Stimulated activated effector memory CD8-positive, alpha-beta T cell treated with anti-CD3 and anti-CD28 coated beads, Interleukin-12 subunit alpha, Interleukin-12 subunit beta, amount 100 ng/mL, for 72 hours (primary cell): ENCODE measurements at places on chromosomes 7 and 10.

- no peak for DNase-seq
These were observed 11.1 kb downstream of the CDK14 start for GRCh38 chr7:90607196-90607595.

GRCh38 chr7:54664235-54665228 lies 94.5 kb downstream of the SEC61G start:
- no peak for DNase-seq

DNA sequence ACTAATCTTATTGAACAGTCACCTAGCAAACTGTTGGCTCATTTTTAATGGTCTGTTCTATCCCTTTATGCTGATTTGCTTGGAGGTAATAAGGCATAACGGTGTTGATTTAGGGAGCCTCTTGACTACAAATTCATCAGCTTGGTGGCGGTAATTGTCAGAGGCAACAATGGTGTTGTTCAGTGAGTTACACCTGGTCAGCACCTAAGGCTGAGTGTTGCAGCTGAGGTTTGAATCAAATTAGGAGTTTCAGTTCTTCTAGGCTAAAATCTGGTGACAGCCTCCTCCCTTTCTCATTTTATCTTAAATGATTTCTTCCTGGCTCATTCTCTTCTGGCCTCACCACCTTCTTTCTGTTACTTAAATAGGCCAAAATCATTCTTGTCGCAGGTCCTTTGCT lies 42.3 kb upstream of the SP8 start:
- DNase-seq = no peak

DNA sequence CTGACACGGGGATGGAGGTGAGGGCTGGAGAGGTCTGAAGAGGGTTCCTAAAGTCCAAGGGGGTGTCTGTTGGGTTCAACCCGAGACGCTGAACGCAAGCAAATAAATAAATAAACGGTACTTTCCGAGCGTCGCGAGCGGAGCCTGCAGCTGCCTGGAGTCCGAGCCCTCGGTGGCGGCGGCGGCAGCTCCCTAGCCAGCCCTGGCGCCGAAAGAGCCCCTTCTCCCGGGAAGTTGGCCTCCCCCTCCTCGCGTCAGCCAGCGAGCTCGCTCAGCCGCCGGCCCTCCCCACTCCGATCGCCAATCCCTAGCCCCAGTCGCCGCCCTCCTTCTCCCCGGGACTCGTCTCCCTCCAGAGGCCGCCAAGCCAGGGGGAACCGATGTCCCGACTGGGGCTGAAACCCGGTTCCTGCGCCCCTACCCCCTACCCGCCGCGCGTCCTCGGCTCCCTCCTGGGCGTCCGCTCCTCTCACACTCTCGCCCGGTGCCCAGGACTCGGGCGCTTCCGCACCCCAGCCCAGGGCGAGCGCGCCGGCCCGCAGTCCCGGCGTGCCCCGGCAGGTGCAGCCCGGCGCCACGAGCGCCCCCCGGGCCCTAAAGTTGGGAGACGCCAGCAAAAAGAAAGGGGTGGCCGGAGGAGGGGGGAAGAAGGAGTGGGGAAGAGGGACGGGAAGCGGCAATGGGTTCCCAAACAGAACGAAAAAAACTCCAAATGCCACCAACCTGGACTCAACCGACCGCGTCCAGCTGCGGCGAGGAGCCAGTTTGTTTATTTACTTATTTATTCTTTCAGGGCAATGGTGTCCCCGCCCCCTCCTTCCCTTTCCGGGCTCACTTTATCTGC lies at the start of gene GFRA1:
GFRA1 (minus strand) TSS at position 767 of the 844 bp plus-strand sequence. CDS start 1,177 bp downstream, outside the sequence.
- DNase-seq = no peak

GRCh38 chr7:46811529-46811928 lies 770.4 kb downstream of the TNS3 start:
- DNase-seq = no peak

- DNase-seq = no peak
These were observed 1.3 kb downstream of the CUTC start for GRCh38 chr10:99733366-99733765.

DNA sequence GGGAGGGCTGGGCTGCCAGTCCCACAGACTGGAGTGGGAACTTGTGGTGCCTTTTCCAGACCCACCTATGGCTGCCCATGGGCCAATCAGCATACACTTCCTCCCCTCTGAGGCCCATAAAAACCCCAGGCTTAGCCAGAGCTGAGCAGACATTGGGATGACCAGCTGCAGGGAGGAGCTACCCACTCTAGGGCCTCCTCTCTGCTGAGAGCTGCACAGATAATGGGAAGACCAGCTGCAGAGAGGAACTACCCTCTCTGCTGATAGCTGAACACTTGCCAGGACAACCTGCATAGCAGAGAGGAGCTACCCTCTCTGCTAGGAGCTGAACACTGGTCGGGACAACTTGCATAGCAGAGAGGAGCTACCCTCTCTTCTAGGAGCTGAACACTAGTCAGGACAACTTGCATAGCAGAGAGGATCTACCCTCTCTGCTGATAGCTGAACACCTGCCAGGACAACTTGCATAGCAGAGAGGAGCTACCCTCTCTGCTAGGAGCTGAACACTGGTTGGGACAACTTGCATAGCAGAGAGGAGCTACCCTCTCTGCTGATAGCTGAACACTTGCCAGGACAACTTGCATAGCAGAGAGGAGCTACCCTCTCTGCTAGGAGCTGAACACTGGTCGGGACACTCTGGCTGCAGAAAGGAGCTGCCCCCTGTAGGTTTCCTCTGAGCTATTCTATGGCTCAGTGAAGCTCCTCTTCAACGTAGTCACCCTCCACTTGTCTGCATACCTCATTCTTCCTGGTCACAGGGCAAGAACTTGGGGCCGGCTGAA lies 88.3 kb upstream of the CACUL1 start:
- no peak for DNase-seq

DNA sequence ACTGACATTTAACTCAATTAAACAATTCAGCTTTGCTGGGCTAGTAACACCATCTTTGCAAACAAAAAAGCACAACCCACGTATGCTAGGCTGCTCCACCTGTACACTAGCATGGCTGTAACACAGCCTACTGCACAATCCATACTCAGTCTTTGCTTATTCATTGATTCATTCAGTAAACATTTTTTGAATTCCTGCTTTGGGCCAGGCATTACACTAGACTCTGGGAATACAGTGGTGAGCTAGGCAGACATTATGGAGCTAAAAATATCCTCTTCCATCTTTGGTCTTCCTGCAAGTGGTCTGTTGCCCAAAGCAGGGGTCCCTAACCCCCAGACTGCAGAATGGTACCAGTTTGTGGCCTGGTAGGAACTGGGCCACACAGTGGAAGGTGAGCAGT lies 9.9 kb downstream of the CNNM1 start:
- no peak for DNase-seq

- DNase-seq = no peak
These were observed 869 bp upstream of the LHFPL3 start for GRCh38 chr7:104327534-104327933.

- DNase-seq = no peak
These were observed 3.4 kb downstream of the HOXA10 start for GRCh38 chr7:27170426-27171324.

GRCh38 chr7:12821746-12822145 lies 134.3 kb downstream of the ARL4A start:
- no peak for DNase-seq

- no peak for DNase-seq
These were observed 406.1 kb downstream of the MDFIC start for GRCh38 chr7:115328018-115328417.

DNA sequence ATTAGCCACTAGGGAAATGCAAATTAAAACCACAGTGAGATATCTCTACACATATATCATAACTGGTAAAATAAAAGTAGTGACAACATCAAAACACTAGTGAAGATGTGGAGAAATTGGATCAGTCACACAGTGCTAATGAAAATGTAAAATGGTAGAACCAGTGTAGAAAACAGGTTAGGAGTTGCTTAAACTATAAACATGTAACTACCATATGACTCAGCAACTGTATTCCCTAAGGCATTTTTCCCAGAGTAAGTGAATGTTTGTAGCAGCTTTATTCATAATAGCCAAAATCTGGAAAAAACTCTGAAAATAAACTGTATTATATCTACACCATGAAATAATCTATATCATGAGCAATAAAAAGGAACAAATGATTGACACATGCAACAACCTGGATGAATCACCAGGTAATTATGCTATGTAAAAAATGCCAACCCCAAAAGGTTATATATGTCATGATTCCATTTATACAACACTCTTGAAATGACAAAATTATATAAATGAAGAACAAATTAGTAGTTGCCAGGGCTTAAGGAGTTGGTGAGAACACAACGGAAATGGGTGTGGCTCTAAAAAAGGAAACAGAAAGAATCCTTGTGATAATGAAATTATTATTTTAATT lies 22.8 kb downstream of the SLC25A40 start:
- no peak for DNase-seq

- no peak for DNase-seq
These were observed 124.4 kb upstream of the STK17A start for GRCh38 chr7:43458330-43459018.

DNA sequence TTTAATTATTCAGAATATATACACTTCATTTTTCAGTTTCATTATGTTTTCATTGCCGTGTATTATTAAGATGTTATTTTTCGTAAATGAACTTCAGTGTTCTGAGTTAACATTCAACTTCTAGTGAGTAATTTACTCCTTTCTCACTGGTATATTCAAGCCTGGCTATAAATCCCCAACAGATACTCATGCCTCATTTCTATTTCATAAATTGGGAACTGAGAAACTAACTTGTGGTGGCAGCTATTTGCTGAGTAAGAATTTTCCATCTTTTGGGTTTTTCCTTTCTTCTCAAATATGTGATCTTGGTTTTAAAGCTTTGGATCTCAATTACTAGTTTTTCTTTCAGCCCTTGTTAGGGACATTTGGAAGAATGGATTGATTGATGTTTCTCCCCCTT lies 281.1 kb downstream of the CDK14 start:
- no peak for DNase-seq

- no peak for DNase-seq
These were observed 68.8 kb upstream of the IFRD1 start for GRCh38 chr7:112381311-112382091.

GRCh38 chr7:45670717-45671116 lies 96.5 kb downstream of the ADCY1 start:
- no peak for DNase-seq

DNA sequence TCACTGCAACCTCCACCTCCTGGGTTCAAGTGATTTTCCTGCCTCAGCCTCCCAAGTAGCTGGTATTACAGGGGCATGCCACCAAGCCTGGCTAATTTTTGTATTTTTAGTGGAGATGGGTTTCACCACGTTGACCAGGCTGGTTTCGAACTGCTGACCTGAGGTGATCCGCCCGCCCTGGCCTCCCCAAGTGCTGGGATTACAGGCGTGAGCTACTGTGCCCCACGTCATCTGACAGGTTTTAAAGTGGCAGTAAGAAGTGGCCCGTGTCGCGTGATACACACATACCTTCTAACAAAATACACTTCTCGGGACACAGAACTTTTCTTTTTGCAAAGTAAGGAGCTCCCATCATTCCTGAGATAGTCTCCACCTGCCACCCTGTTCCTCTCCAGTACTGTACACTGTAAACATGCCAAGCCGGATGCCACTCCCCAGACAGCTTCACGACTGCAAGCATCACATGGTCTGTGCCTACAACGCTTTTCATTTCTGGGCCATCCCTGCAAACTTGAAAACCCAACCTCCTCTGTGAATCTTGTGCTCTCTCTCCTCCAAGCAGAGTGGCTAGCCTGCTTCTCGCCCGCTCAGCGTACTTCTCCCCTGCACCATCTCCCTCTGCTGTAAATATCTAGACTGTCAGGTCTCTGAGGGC lies 256.3 kb upstream of the KLF14 start:
- no peak for DNase-seq

- no peak for DNase-seq
These were observed 194.8 kb downstream of the CELF2 start for GRCh38 chr10:11212288-11213085.

DNA sequence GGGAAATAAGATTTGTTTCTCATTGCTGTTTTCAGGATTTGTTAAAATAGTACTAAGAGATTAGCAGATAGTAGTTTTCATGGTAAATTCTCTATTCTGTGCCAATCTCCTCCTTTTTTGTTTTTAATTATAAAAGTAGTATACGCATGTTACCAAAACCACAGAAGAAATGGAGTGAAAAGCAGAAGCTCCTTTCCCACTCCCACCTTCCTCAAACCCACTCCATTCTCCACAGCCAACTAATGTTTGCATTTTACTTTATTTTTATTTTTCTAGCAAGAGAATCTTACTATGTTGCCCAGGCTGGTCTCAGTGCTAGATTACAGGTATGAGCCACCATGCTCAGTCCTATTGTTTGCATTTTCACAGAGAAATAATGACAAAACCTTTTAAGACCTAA lies 4.5 kb upstream of the LRMDA start:
- no peak for DNase-seq

DNA sequence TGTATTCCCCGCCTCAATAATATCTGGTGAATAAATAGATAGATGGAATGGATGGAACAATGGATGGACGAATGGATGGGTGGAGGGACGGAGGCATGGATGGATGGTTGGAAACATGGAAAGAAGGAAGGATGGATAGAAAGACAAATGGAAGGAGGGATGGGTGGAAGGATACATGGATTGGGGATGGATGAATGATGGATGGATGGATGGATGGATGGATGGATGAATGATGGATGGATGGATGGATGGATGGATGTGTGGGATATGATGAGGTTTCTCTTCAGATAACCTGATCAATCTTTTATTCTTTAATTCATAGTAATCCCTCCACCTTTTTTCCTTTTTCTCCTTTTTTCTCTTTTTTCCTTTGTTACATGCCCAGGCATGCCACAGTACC lies 3.0 kb upstream of the AKR1B15 start:
- no peak for DNase-seq
